ENCODE measurements at places on chromosomes 7 and 10.
A peak's percentile ranks its signal among the peaks of the same experiment; 100 is the strongest.

GRCh38 chr10:108104551-108105156, 940.1 kb upstream of the SORCS1 start:
- no peak for DNase-seq

GRCh38 chr7:2173189-2173827, 59.4 kb downstream of the MAD1L1 start:
- no peak for DNase-seq

DNA sequence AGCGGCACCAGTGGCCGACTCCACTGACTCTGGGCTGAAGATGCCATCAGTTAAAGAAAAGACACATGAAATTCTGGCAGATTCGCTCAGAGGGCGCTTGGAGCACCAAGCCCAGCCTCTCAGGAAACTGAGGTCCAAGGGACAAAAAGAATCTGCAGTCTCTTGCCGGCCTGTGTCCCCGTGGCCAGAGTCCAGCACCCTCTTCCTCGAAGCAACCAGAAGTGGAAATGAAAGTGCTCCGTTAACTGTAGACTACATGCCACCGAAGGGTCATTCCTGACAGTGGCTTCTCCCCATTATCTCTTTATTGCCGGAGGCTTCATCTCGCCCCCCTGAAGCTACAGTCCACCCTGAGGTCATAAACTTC, 1.0 kb upstream of the CHST15 start:
- no peak for DNase-seq

DNA sequence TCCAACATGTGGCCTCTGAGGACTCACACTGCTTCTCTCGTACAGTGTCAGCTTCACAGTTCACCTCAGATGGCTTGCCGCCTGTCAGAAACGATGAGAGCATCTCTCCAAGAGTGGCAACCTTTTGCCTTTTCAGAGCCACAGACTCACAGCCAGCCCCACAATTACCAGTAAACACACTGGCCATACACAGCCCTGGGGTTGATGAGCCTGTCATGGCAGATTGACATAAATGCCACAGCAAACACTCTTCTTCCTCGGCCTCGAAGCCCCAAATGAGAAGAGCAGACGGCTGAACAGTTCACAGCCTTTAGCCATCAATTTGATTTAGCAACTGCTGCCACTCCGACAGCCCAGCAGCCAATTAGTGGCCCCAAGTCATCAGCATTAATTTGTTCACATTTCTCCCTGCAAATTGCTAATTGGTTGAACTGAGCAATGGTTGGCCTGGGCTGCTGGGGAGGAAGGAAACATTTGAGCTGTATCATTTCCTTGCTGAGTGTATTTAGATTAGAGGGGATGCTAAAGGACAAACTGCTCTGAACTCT, 1142.9 kb downstream of the SORCS3 start:
- no peak for DNase-seq

GRCh38 chr7:93736668-93737369, 153.7 kb downstream of the TFPI2 start:
- no peak for DNase-seq

DNA sequence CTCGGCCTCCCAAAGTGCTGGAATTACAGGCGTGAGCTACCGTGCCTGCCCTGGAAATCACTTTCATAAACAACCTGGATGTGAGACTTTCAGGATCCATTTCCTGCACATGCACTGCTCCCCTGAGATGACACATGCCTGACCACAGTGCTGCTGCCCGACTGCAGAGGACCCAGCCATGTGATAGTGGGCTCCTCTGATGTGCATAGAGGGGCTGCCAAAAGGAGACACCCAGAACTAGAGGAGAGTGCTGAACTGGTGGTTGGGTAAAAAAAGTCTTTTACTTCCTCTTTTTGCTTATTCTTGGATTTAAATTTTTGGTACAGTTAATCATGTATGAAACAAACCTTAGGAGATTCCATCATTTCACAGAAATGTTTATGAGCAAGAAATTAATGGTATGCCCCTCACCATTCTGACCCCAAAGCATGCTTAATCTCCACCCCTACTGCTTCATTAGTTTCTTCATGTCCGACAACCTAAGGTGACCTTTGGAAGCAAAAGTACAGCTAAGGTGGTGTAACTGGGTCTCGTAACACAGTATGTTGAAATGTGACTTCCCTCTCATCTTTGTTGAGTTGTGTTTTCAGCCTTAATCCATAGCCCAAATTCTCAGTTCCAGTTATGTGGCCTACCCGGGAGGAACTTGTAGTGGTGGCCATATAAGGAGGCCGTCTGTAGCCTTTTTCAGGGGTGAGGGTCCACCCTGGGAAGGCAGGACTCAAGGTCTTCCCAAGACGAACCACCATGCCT, 111.1 kb downstream of the RNF216 start:
- DNase-seq, result no peak

DNA sequence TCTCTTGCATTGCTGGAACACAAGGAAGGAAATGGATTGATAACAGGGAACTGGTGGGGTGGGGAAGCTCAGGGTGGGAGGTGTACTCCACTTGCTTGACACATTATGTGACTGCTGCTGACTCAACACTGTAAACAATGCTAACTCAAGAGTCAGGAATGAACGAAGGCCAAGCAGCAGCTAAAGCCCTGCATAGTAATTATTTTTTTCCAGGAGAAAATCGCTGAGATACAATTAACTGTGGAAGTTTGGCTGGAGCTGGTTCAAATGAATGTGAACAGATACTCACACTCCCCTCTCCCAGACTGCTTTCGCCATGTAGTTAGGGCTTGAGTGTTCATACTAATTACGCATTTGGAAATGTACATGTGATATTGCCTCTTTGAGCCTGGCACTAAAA, 170.9 kb upstream of the AOAH start:
- DNase-seq, result no peak

DNA sequence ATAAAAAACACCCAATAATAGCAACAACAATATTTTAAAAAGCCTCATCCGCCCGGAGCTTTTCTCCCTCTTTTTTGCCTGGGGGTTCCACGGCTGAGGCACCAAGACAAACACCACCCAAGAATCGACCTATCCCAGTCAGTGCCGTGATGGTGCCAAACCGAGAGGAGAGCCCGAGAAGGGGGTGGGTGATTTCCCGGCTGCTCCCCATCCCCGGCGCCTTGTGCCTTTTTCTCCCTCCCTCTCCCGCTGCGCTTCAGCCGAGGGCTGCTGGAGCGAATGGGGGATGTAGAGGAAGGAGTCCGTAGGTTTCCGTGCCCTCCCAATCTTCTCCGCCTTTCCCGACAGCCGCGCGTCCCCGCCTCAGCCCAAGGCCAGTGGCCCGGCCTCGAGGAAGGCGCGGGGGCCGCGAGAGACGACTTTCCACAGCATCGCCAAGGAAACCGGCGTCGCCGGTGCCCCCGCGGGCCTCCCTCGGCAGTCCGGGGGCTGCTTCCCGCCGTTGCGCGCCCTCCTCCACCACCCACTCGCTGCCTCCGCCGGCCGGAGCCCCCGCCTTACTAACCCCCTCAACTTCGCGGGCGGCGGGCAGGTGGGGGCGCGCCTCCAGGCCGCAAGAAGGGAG, 1.3 kb downstream of the EGR2 start:
- peak; percentile 66 for DNase-seq

GRCh38 chr7:133854739-133855138, 272.4 kb upstream of the LRGUK start:
- DNase-seq, result no peak

- DNase-seq, result peak; percentile 15
These were observed 11.7 kb downstream of the RBP3 start for GRCh38 chr10:47359626-47360418.

GRCh38 chr10:56763090-56763489, 402.0 kb upstream of the ZWINT start:
- DNase-seq, result no peak

GRCh38 chr10:15879058-15879457, 18.8 kb upstream of the MINDY3 start:
- no peak for DNase-seq

GRCh38 chr10:99895867-99896266, 113.4 kb downstream of the ABCC2 start:
- no peak for DNase-seq

DNA sequence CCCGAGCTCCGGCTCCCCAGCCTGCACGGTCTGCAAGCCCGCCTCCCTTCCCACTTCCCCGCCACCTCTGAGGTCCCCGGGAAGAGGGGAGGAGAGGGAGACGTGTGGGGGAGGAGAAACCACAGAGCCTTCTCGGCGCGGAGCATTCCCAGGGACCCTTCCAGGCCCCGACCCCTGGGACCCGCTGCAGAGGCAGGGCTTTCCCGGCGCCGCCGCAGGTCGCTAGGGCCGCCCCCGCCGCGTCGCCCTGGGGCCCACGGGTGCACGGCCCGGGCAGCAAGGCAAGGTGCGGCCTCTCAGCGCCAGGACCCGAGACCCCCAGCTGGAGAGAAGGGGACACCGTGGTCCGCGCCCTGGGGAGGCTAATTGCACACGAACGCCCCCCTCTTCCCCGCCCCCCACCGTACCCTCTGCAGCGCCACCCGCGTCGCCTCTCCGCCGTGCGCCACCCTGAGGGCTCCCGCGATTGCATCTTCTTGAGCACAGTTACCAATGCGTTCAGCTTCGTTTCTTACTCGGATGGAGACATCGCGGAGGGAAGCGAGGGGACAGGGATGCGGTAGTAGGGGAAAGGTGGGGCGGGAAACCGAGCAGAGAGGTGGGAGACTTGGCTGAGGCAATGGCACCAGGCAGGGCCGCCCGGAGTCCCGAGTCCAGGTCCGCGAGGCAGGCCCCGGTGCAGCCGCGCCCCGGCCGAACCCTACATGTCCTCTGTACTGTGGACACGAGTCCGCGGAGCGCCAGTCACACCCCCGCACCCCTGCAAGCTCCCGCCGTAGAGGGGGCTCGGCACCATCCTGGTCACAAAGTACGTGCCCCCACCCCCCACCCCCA, 28.9 kb downstream of the SKIDA1 start:
- peak; percentile 77 for DNase-seq

All from activated T-cell treated with anti-CD3 and anti-CD28 coated beads, Interleukin-2, amount 50 U/mL, for 24 hours (primary cell).